Muscle of leg (tissue), 16 donors: ENCODE measurements at places on chromosomes 11 and 22. TPM values are rescaled to one million over a fixed set of nuclear protein-coding genes. Genes with fewer than 3 reads are reported as not detected.

GRCh38 chr22:24947881-24948280 is 1.4 kb upstream of the LHFPL7 start:
- peaks cover 14% of the 10 kb centered on the region for H3K27me3 ChIP-seq
- no peak overlapping the region for H3K4me3 ChIP-seq
- H3K27ac ChIP-seq = no peak overlapping the region
- no peaks in the 10 kb centered on the region for H3K36me3 ChIP-seq
- peaks cover 6% of the 10 kb centered on the region for H3K4me1 ChIP-seq

DNA sequence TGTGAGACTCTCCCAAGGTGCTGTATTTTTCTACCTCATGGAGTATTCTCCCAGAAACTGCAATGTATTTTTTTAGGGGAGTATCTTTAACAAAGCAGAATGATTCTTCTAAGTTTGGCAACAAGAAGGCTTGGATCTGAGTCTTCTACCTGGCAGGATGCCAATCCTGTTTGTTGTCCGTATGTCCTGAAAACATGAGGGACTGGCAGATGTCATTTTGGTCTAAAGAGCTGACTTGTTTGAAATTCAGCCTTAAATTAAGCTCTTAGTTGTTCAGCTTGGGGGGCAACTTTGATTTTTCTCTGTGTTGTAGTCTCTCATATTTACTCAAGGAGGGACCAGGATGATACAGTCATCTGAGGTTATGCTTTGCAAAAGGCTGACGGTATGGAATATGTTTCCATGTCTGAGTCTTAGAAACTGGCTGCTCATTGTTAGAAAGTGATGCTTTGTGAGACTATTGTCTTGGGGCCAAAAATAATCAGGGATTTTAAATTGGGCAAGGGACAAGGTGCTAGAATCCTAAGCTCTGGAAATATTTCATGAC is 9.3 kb downstream of the MRPL16 start:
- H3K27ac ChIP-seq = no peak overlapping the region
- DNase-seq = no peak
- no peaks in the 10 kb centered on the region for H3K4me1 ChIP-seq
- peaks cover 16% of the 10 kb centered on the region for H3K36me3 ChIP-seq

DNA sequence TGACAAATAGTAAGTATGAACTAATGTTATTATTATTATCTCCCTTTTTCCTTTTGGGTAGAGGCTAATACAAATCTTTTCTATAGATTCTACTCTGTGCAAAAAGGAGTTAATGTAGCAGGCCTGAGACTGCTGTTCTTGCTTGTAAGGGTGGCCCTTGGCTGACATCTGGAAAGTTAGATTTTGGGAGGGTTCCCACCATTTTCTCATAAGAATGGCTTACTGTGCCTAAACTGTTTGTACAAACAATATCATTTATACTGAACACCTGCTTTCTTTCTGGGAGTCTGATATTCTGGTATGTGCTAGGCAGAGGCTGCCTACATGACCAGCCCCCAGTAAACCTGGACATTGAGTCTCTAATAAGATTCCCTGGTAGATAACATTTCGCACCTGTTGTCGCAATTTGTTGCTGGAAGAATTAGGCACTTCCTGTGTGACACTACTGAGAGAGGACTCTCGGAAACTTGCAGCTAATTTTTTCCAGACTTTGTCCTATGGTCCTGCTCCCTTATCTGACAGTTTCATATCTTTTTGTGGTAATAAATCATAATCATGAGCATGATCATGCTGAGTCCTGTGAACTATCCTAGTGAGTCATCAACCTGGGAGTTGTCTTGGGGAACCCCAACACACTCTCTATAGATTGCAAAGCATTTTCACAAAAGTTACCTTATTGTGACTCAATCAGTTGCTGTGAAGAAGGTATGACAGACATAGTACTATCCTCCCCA is 257.7 kb upstream of the CCDC90B start:
- H3K27ac ChIP-seq = peak overlapping the region; percentile 74
- DNase-seq = peak; percentile 94
- no peak overlapping the region for H3K4me3 ChIP-seq
- no peaks in the 10 kb centered on the region for H3K27me3 ChIP-seq
- H3K4me1 ChIP-seq = peaks cover 19% of the 10 kb centered on the region

The SHISAL1 gene
- total RNA-seq = 13.1 TPM

The LMNTD2 gene
- total RNA-seq = 0.22 TPM
